ENCODE measurements at places on chromosomes 2 and 18.
A peak's percentile ranks its signal among the peaks of the same experiment; 100 is the strongest.

GRCh38 chr2:215654148-215654819 is 218.4 kb upstream of the FN1 start:
- DNase-seq, result no peak

GRCh38 chr2:233165543-233165894 is 86.0 kb upstream of the ATG16L1 start:
- no peak for DNase-seq

DNA sequence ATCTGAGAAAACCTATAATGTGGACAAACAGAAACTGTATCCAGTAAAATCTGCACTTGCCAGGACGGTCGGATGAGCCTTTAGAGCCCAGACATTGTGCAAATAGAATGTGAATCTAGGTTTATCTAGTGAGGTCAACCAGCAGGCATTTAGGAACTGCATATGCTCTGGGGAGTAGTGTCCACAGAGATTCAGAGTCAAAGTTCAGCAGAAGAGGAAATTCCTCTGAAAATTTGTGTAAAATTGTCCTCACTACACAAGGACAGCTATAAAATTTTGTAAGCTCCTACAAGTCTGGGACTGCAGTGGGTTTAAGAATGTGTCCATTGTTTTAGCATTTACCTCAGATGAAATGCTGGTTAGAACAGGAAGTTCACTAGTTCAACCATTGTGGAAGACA is 9.8 kb upstream of the NDUFV2 start:
- DNase-seq, result no peak

GRCh38 chr2:118103951-118104940 is 16.0 kb downstream of the INSIG2 start:
- no peak for DNase-seq

GRCh38 chr18:24267878-24268277 is 129.0 kb downstream of the CABYR start:
- no peak for DNase-seq

DNA sequence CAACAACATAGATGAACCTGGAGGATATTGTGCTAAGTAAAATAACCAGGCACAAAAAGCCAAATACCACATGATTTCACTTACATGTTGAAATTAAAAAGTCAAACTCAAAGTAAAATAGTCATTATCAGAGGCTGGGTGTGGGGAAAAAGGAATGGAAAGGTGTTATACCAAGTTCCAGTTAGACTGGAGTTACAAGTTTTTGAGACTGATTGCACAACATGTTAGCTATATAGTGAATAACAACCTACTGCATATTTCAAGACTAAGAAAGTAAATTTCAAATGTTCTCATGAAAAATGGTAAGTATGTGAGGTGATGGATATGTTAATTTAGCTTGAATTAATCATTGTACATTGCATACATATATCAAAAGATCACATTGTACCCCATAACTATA is 116.8 kb upstream of the HNMT start:
- DNase-seq, result no peak

DNA sequence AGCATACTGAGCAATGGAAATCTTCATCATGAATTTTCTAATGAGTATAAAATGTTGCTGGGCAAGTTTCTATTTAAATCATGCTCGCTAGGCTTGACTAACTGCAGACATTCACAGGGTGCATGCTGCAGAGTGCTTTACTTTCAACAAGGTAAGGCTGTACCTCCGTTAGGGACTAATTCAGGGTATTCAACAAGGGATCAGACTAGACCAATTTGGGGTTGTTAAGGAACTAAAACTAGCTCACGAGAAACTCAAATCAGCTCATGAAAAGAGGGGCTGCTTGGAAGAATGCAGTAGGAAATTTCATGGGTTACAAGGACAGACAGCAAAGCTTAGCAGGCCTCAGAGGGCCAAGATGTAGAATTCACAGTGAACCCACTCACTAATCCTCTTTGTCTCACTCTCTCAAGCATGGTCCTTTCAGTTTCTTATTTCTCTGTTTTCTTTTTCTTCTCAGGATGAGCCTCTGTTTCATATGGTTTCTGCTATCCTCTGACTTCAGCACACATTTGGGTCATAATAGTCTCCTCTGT is 2.2 kb downstream of the MYO3B start:
- no peak for DNase-seq

GRCh38 chr2:69213782-69214181 is 173.2 kb downstream of the GFPT1 start:
- no peak for DNase-seq

DNA sequence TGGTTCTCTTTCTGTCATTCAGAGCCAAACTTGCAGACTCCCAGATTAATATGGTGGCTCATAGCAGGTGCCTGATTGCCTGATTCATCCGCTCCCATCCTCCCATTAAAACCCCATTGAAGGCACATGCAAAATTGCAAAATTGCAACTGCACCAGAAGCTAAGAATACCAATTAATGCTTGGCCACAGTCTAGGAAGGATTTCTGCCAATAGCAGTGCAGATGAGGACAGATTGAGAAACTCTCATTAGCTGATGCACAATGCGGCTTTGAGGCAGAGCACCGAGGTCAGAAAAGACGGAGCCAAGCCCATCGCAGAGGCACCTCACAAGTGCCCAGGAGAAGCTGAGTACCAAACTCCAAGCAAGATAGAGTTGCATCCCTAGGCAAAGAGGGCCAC is 172.8 kb downstream of the ARL4C start:
- no peak for DNase-seq

- DNase-seq, result no peak
Observed at GRCh38 chr2:204517154-204517553, 28.1 kb upstream of the PARD3B start.

- DNase-seq, result no peak
Observed at GRCh38 chr2:47109007-47109375, 46.1 kb downstream of the STPG4 start.

- no peak for DNase-seq
Observed at GRCh38 chr2:196384729-196385128, 213.4 kb upstream of the STK17B start.

GRCh38 chr18:11736656-11737055 is 47.6 kb downstream of the GNAL start:
- no peak for DNase-seq

DNA sequence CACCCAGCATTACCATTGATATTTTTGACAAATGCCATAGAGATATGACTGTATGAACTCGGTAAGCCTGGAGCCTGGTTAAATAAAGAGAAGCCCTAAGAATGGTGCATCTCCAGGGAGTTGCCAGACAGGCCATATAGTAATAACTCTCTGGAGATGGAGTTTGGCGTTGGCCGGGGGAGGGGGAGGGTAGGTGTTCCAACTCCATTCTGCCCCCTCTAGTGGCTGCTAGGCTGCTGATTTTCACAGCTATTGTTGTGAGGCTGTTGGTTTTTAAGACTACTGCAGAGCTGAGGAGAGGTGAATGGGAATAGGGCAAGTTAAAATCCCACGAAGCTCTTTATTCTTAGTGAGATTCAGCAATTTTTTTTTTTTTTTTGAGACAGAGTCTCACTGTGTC is 99.9 kb downstream of the GALNT14 start:
- no peak for DNase-seq

GRCh38 chr2:170084820-170085491 is 93.0 kb upstream of the MYO3B start:
- DNase-seq, result no peak

DNA sequence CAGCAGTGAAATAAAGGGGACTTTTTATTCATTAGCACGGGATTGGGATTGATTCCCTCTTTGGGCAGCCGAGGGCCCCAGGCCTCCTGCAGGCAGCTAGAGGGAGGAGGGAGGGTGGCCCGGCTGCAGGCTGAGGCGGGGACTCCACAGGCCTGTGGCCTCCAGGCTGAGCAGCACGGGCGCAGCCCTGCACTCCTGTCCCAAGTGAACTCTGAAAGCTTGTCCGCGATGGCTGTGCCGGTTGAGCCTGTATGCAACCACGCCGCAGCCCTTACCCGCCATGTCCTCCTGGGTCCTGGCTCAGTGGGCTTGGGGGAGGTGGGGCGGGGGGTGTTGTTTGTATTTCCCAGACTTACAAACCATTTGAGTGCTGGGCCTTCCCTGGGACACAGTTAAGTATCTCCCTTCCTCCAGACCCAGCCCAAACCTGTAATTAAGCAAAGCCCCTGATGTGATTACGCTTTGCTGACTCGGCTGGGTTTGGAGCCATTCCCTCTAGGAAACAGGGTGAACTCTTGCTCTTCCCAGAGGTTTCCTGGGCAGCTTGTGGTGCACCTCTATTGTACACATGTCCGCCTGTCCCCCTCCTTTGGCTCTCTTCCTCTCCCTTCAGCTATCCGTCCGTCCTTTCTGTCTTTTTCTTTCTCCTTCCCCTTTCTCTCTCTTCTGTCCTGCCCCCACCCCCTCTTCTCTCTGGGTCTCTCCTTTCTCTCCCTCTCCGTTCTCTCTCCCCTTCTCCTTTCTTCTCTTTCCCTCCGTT is 5.3 kb downstream of the GLI2 start:
- no peak for DNase-seq

DNA sequence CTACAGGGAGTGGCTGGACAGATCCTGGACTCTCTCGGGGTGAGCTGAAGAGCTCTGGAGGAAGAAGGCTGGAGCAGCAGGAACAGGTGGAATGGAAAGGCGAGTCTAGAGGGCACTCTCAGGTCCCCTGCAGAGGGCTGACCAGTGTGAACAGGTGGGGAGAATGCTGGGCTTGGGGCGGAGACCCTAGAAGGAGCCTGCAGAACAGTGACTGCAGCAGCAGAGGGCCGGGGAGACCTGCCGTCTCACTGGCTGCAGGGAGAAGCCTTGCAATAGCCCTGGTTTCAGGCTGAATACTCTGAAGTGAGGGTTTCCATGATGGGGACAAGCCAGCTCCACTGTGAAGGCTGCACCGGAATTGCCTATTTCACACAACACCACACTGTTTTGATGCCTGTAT is 626.7 kb upstream of the SALL3 start:
- no peak for DNase-seq

- DNase-seq, result no peak
Observed at GRCh38 chr2:178194600-178195389, 483 bp downstream of the OSBPL6 start.

- no peak for DNase-seq
Observed at GRCh38 chr2:191200910-191201309, 44.3 kb upstream of the MYO1B start.

GRCh38 chr2:146241023-146241422 is 1603.8 kb upstream of the ACVR2A start:
- DNase-seq, result no peak

DNA sequence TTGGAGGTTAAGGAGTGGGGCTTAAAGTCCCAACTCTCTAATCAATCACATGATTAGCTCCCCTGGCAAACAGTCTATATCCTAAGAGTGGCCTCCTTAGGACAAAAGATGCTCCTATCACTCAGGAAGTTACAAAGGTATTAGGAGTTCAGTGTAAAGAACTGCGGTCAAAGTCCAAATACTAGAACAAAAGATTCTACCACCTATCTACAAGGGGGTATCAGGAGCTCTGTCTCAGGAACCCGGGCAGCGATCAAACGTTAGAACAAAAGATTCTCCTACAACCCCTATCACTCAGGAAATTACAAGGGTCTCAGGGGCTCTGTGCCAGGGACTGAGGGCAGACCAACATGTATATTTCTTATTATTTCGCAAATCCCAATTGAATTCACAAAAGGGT is 58.0 kb downstream of the DTNB start:
- no peak for DNase-seq

GRCh38 chr2:225531559-225531958 is 132.0 kb downstream of the NYAP2 start:
- no peak for DNase-seq

DNA sequence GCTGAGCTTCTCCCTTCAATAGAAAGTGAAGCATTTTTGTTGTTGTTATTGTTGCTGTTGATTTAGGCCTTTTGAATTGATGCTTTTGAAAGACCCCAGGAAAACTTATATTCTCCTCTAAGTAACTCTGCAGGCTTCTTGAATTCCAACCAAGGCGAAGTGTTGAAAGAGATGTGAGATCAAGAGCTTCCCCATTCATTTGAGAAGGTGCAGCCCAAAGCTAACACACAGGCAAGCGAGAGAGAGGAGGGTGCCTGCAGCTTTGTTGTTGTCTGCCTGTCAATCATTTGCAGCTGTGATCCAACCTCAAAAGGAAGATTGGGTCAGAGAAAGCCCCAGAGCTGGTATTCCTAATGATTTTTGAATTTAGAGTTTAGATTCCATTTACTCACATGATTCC is 963.6 kb upstream of the CNTNAP5 start:
- no peak for DNase-seq

DNA sequence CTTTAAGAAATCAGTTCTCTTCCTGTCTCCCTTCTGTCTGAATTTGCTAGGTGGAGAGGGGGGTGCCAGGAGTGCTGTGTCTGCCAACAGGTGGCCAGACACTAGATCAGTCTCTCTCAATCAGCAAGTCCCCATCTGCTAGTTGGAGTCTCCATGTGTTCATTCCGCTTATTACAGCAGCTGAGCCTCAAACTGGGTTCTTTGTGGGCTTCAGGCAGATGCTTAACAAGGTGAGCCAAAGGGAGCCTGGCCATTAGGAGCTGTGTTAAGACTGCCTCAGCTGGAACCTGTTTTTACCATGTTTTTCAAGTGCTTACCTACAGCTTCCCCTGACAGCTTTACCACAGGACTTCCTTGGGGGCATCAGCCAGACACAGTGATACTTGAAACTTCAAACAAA is 401.9 kb downstream of the LRP1B start:
- DNase-seq, result peak; percentile 86

DNA sequence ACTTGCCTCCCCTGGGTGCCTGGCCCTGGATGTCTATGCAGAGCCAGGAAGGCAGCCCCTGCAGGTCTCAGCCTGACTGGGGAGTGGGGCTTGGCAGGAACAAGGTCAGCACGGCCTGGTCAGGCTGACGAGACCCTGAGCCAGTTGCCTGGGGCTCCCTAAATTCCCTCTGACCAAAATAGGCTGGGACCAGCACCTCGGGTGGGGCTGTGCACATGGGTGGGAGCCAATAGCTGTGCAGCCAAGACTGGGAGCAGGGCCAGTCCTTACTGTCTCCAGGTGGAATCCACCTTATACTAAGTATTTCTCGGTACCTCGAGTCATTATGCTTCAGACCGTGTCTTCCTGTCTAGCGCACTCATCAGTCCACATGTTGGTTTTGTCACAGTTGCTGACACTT is 11.4 kb upstream of the IL1R2 start:
- DNase-seq, result no peak

GRCh38 chr2:25170888-25171287 is 2.5 kb upstream of the POMC start:
- DNase-seq, result no peak

- no peak for DNase-seq
Observed at GRCh38 chr2:55489467-55490062, 30.0 kb upstream of the CFAP36 start.

DNA sequence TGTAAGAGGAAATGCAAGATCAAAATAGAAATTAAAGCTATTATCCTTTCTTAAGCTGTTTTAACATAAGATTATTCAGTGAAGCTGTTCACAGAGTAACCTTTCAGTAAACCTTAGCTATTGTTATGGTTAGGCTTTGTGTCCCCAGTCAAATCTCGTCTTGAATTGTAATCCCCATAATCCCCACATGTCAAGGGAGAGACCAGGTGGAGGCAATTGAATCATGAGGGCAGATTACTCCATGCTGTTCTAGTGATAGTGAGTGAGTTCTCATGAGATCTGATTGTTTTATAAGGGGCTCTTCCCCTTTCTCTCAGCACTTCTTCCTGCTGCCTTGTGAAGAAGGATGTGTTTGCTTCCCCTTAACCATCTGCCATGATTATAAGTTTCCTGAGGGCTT is 424.4 kb downstream of the DSEL start:
- peak; percentile 67 for DNase-seq

- DNase-seq, result no peak
Observed at GRCh38 chr2:169637620-169638019, 53.5 kb downstream of the PPIG start.

- no peak for DNase-seq
Observed at GRCh38 chr18:26536664-26537063, 11.7 kb downstream of the KCTD1 start.

- DNase-seq, result no peak
Observed at GRCh38 chr18:7856116-7856515, 289.0 kb downstream of the PTPRM start.

GRCh38 chr2:233094614-233095013 is 34.5 kb downstream of the INPP5D start:
- DNase-seq, result no peak
